IMR-90 (cell line): ENCODE measurements at places on chromosomes 1 and 21.

DNA sequence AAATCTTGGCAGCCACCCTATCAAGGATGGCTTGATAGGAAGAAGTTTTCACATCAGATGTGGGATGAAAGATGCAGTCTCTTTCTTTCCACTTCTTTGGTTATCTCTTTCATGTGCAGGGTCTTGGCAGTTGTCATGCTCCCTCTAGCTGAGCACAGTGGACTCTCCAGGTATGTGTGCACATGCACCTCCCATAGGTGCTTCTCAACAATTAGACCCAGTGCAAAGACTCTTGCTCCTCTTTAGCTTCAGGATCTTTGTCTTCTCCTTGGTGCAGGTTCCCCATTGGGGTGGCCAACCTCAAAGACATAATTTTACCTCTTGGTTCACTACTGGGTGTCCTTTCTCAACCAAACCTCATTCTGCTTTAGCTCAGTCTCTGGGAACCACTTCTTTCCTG, 80.7 kb downstream of the TBX15 start:
- DNase-seq = no peak

DNA sequence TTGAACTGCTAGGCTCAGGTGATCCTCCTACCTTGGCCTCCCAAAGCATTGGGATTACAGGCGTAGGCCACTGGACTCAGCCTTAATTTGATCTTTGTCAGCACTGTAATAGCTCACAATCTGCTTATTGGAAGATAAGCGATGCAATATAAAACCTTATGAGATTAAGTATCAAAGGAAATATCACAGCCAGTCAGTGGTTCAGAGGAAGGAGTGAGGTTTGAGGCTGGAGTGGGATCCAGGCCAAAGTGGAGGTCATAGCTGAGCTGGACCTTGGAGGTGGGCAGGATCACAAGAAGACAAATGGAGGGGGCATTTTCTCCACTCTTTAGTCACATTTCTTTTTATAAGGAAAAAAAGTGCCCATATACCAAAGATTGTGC, 228.5 kb downstream of the RHOU start:
- no peak for DNase-seq

DNA sequence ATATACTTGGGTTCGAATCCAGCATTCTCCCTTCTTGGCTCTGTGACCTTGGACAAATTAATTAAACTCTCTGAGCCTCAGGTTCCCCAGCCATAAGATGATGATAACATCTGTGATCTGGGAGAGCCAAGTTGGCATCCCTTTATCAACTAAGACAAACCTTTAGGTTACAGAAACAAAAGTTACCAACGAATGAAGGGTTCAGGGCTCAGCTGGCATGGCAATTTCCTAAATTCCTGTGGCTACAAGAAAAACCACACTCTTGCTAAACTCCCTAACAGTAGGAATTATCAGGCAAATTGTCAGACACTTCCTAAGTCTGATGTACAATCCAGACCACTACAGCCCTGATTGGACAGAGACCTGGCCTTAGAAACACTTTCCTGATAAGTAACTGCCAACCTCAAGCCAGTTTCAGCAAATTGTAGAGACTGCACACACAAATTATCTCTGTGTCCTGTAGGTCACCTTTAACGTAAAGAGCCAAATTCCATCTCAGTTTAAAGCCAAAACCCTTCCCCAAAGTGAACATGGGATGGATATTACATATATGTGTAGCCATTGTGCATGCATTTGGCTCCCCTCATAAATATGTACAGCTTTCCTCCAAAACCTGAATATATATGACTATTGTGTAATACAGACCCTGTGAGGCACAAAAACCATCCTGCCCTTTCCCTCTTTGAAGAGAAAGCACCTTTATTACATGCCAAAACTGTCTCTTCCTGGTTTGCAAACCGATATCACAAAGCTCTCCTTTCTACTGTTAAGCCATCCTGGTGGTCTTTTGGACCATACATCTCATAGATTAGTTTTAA, 39.5 kb upstream of the EDARADD start:
- DNase-seq = no peak

DNA sequence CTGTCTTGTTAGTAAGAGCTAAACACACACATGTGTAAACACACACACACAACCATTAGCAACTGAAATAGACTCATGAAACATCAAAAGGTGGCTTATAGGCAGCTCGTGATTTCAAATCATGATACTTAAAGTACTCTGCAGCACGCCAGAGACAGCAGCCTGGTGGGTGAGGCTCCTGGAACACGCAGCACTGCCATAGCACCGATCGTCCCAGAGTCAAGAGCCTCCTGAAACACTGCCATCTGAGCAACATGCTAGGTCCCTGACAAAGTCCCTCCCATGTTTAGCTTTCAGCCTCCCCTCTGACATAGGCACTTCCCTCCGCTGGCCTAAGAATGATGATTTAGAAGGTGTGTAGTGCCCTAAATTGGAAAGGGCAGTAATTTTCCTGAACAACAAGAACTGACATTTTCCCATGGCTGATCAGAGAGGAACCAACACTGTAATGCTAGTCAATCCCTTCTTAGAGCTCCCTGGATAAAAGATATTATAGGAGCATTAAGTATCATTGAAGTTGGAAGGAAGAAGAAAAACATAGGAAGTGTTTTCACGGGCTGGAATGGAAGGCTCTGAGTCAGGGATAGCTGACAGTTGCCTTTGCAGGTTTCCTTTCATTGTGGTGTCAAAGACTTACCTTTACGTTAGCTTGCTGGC, 14.1 kb upstream of the DPT start:
- DNase-seq = no peak

DNA sequence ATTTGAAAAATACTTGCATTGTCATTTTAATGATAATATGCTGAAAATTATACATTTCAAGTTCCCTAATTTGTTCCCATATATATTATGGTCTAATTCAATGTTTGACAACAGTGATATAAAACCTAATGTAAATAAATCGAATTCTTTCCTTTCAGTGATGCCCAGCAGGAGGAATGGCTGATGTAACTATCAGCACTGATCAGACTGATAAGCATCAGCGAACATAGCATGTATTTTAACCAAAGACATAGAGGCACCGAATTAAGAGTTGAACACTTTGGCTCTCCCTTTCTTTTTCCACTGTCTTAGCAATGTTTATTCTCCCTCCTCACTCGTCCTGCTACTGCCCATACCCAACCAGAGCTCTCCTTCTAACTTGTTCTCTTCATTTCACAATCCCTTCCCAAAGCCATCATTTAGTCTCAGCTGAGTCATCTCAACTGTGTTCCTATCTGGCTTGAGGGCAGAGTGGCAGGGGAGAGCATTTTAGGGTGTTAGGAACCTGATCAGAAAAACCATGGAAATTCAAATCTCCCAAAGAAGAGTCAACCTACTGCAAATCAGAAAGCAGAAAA, 58.8 kb upstream of the C1orf115 start:
- no peak for DNase-seq

DNA sequence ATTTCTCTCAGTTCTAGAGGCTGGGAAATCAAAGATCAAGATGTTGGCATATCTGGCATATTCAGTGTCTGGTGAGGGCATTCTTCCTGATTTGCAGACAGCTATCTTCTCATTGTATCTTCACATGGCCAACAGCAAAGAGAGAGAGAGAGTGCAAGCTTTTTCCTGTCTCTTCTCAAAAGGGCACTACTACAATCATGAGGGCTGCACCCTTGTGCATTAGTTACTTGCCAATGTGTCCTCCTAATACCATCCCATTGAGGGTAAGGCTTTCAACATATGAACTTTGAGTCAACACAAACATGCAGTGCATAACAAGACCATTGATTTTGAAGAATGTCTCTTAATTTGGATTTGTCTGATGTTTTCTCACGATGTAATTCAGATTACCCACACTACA, 78.0 kb downstream of the CCDC30 start:
- no peak for DNase-seq

DNA sequence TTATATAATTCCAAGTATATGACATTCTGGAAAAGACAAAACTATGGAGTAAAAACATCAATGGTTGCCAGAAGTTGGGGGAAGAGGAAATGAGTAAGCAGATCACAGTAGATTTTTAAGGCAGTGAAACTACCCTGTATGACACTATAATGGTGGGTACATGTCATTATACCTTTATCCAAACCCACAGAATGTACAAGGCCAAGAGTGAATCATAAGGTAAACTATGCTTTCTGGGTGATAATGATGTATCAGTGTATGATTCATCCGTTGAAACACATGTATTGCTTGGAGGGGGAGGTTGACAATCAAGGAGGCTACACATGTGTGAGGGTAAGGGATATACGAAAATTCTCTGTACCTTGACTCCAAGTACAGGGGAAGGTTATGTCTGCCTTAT, 862.7 kb downstream of the PLA2G4A start:
- DNase-seq = peak; percentile 98

DNA sequence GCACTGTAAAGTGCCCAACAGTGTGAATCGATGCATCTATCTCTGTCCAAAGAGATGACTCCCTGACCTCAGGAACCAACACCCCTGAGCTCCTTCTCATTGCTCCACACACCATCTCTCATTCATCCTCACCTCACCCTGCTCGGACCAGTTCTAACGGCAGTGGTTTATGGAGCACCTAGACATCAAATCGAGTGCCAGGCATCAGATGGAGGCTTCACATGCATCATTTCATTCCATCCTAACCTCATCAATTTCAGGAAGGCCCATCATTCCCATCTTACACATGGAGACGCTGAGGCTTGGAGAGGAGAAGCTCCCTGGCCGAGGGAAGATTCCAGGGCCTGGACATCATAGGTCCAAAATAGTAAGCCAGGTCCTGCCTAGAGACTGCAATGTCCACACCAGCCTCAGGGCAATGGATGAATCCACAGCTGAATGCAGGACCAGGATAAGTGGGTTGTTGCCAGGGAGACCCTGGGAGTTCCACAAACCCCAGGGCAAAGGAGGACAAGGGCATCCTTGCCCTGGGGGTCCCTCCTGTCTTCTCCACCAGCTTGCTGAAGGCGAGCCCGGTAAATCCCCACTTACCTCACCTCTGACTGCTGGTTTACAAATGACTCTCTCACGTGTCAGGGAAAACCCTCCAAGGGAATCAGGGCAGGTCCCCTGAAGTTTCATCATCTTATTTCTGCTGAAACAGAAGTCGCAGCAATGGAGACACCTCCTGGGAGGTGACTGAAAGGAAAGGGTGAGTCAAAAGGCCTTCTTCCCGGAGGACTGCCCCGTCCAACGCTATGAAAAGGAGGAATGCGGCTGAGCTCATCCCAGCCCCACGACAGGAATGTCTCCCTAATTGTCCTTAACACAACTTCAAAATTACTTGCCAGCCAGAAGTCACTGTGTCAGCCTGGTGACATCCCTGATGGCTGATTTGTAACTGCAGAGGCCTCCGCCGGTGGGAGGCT, 9.0 kb upstream of the IFFO2 start:
- DNase-seq = peak; percentile 59

GRCh38 chr1:17213148-17213781, 8.3 kb downstream of the PADI1 start:
- DNase-seq = no peak
